Stimulated activated CD4-positive, alpha-beta T cell treated with anti-CD3 and anti-CD28 coated beads, TNF-alpha, amount 100 ng/mL, for 24 hours (primary cell): ENCODE measurements at places on chromosomes 16 and 17.

DNA sequence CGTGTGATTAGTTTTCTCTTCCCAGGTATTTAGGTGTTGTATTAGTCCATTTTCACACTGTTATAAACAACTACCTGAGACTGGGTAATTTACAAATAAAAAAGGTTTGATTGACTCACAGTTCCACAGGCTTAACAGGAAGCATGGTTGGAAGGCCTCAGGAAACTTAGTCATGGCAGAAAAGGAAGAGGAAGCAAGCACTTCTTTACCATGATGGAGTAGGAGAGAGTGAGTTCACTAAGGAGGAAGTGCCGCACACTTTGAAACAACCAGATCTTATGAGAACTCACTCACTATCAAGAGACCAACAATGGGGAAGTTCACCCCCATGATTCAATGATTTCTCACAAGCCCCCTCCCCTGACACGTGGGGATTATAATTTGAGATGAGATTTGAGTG lies 1343.7 kb upstream of the GOT2 start:
- DNase-seq: no peak

DNA sequence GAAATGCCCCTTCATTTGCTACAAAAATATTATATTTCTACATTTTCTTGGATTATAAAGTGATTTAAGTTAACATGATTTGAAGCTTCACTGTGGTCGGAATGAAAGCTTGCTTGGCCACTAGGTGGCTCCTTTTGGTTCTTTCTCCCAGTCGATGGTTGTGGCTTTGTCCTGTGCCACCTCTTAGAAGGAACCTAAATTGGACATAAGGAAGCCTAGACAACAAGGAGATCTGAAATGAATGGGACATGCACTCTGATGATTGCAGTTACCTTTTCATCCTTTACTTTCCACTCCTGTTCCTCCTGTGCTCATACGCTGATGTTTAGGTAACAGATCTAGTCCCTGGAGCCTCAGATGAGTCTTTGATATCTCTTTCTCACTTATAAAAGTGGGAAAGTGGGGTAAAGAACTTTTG lies 39.2 kb downstream of the FTO start:
- DNase-seq: no peak

GRCh38 chr17:12637015-12637414 lies 28.7 kb upstream of the MYOCD start:
- no peak for DNase-seq

GRCh38 chr16:14650629-14651028 lies 17.9 kb downstream of the BFAR start:
- no peak for DNase-seq

DNA sequence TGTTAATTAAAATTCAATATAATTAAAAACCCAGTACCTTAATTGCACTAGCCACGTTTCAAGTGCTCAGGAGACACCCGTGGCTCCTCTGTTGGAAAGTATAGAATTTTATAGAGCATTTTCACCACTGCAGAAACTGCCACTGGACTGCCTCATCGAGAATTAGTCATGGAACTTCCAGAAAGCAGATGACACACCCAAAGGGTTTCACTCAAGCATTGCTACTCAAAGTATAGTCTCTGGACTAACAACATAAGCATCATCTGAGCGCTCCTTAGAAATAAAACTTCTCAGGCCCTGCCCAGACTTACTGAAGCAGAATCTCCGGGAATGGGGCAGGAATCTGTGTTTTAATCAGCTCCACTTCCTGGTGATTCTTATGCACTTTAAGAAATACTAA lies 63.5 kb upstream of the GPR139 start:
- no peak for DNase-seq

DNA sequence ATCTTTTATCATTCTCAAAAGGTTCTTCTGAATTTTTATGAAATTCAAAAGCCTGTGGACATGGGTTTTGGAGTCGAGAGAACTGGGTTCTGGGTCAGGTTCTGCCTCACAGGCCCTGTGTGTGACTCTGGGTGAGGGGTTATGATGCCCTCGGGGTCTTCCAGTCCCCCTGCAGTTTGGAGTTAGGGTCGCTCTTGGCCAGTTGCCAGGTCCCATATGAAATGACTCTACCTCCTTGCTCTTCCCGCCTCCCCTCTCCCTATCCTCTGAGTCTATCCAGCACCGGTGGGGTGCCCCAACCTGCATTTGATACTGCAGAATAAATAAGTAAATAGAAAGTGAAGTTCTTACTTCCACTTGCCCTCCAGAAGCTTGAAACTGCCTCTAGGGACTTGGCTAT lies 54.1 kb downstream of the ZDHHC7 start:
- no peak for DNase-seq

DNA sequence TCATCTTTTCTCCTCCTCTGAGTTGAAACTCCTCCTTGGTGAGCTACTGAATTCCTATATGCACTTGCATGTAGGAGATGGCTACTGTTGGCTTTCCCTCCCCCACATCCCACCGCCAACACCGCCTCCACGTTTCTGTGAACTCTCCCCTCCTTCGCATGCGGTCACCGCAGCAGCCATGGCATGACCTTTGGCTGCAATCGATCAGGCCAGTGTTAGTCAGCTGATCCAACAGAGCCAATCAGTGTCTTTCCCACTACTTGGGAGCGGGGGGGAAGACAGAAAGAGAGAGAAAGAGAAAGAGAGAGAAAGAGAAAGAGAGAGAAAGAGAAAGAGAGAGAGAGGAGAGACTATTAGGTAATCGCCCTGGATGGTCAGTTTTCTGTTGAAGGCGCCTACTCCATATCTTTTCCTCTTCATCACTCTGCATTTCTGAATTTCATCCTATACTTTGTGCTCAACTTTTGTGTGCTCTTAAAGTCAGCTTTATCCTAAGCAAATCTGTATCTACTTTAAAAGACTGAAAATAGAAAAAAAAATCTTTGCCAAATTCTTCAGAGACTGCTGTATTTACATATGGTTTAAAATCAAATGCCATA lies 22.7 kb downstream of the ASGR1 start:
- no peak for DNase-seq

DNA sequence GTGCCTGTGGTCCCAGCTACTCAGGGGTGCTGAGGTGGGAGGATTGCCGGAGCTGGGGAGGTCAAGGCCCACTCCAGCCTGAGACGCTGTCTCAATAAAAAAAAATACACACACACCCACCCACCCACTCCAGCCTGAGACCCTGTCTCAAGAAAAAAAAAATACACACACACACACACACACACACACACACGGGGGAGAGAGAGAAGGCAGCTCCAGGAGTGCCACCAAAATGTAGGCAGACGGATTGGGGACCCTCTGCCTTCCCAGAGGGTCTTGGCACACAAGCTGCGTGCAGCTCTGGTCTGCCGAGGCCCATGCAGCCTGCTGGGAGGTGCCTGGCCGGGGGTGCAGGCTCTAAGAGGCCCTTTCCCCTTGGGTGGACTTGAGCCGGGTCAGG lies 5.9 kb upstream of the NUDT16L1 start:
- no peak for DNase-seq

DNA sequence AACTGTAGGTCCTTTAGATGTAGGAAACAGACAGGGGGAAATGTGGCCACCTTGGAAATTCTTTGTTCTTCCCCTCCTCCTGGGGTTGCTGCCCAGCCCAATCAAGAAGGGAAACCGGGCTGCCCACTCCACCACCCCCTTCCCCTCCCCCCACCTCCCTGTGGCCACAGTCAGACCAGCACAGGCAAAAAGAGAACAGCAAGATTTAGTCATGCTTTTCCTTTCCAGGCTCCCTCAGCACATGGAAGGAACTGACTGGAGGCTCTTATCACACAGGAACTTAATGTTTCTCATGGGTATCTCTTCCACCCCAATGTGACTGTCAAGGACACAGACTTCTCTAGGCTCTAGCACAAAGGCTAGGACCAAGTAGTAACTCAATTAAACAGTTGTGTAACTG lies 3.0 kb upstream of the CCL1 start:
- no peak for DNase-seq

- DNase-seq: no peak
Measured at GRCh38 chr16:50302472-50303005, 36.2 kb downstream of the ADCY7 start.

DNA sequence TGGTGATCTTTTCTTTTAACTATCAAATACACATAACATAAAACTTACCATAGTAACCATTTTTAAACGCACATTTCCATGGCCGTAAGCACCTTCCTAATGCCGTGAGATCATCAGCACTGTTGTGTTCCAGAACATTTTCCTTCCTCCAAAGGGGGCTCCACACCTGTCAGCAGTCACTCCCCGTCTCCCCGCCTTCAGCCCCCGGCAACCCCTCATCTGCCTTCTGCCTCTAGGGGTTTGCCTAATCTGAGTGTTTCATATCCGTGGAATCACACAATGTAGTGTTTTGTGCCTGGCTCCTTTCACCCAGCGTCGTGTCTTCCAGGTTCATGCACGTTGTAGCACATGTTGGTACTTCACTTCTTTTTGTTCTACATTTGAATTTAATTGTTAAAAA lies 350.1 kb upstream of the TNRC6C start:
- DNase-seq: no peak

GRCh38 chr17:2841606-2842005 lies 45.4 kb downstream of the RAP1GAP2 start:
- no peak for DNase-seq

DNA sequence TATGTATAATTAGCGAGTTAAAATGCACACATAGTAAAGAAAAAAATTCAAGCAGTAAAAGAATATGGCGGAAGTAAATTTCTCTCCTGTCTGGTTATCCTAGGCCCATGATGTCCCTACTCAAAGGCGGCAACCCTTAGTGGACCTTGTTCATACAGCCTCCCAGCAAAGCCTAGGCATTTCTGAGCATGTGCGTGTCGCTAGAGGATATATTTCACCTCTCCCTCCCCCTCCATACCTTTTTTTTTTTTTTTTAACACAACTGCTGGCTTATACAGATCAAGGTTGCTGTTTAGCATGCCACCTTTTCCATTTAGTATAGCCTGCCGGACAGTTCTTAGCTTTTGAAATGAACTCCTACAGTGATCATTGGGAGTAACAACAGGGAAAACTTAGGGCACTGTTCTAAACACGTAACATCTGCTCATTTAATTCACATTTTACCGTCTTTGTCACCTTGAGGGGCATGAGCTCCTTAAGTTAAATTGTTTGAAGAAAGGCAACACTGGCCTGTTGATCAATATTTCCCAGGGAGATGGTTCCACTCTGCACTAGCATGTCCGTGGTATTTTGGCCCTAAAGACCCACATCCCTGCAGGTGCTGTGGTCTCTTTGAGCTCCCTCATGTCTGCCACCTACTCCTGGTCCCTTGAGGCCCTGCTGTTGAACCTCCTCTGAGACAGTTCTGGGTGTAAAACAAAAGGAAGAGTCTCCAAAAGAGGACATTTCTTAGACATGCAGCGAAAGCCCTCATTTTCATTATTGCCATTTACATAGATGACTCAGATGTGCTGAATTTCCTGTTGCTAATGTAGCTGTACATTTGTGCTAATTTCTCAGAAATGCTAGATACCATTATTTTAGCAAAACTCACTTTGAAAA lies 4.1 kb upstream of the TNFRSF13B start:
- no peak for DNase-seq

- no peak for DNase-seq
Measured at GRCh38 chr16:20004931-20005330, 68.8 kb downstream of the GPR139 start.

DNA sequence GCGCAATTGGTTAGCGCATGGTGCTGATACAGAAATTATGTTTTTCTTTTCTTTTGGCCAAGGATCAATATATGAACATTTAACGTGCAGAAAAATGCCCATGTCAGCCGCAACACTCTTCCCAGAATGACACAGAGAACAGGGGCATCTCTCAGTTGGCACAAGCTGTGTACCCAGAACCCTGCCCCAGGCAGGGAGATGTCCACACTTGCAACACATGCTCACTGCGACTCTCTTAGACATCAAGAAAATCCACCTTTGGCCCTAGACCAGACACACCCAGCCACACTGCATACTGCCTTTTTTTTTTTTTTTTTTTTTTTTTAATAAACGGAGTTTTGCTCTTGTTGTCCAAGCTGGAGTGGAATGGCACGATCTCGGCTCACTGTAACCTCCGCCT lies 17.0 kb downstream of the PITPNA start:
- DNase-seq: no peak

GRCh38 chr17:81239714-81240555 lies 817 bp downstream of the NDUFAF8 start:
- peak; percentile 56 for DNase-seq

- DNase-seq: no peak
Measured at GRCh38 chr16:51140112-51140511, 11.0 kb downstream of the SALL1 start.

GRCh38 chr17:48753794-48754499 lies 25.4 kb upstream of the HOXB13 start:
- no peak for DNase-seq

DNA sequence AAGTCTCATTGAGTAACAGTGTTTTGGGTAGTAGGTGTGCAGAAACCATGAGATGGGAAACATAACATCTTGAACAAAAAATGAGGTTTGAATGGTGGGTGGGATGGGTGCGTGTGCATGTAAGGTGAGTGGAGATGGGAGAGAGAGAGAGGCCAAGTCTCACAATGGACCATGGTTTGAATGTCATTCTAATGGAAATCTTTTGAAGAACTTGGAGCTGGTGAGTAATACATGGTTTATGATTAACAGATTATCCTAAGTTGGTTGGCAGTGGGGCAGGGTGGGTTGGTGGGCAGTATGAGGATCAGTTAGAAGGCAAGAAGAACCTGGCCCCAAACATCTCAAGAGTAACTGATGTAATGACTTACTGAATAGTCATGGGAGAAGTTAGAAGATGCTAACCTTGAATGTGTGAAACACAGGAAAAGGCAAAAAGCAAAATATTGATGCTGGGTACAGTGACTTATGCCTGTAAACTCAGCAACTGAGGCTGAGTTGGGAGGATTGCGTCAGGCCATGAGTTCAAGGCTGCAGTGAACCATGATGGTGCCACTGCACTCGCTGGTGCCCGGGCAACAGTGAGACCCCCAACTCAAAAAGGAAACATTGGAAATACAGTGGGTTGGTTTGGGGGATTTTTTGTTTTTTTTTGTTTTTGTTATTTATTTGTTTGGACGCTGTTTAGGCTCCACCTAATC lies 32.7 kb downstream of the ZNF207 start:
- no peak for DNase-seq

- no peak for DNase-seq
Measured at GRCh38 chr17:48484850-48485249, 46.0 kb downstream of the HOXB1 start.

- DNase-seq: no peak
Measured at GRCh38 chr16:84785843-84786581, 33.8 kb upstream of the CRISPLD2 start.
